ENCODE measurements at places on chromosomes 6 and 20.

DNA sequence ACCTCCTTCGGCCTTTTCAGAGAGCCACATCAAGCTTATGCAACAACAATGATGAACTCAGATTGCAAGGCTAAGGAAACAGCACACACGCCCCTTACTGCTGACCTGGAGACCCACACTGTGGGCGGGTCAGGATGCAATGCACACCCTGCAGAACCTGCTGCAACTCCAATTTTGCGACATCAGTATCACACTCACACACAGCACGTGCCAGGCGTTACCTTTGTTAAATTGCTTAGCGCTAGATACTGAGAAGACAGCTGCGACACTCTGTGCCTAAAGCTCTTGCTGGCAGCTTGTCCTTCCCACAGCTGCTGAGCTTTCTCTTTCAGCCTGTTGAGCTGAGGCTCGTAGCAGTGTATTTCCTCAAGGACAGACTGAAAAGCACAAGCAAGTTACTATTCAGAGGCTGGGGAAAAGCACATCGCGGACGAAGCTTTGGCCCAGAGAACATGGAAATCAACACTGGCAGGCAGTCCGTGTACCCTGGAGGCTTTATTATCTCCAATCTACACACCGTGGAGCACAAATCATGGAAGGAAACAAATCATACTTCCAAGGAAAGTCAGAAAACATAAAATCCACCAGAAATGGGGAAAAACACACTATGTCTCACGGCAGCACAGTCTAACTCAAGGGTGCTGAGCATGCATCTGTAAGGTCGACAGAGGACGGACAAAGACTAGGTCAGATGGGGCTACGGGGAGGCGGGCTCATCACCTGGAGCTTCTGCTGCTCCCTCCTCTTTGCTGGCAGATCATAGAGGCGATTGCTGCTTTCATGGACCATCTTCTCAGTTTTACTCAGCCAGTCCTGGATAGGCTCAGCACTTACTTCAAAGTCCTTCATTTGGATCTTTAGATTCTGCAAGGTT lies 268.2 kb downstream of the SYNE1 start:
- peak; percentile 33 for DNase-seq

DNA sequence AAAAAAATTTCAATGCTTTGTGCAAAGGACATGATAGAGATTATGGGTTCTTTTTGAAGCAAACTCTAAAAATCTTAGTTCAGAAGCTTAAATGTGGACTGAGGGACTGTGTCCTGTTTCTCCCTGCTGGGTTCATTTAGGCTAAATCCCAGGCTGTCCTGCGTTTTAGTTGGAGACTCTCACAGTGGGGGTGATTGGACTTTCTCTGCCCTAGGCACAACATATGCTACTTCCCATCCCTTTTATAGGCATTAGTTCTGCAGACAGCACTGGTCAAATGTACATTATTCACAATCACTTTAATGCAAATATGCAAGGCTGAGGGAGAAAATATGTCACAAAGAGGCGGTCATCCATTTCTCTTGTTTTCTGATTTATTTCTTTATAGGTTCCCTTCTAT lies 71.3 kb downstream of the TFAP2B start:
- DNase-seq, result no peak

- DNase-seq, result no peak
Observed at GRCh38 chr6:143119260-143119659, 58.6 kb downstream of the AIG1 start.

- DNase-seq, result no peak
Observed at GRCh38 chr20:21936720-21937380, 231.4 kb downstream of the PAX1 start.

- no peak for DNase-seq
Observed at GRCh38 chr6:45434381-45434700, 56.6 kb upstream of the SUPT3H start.

DNA sequence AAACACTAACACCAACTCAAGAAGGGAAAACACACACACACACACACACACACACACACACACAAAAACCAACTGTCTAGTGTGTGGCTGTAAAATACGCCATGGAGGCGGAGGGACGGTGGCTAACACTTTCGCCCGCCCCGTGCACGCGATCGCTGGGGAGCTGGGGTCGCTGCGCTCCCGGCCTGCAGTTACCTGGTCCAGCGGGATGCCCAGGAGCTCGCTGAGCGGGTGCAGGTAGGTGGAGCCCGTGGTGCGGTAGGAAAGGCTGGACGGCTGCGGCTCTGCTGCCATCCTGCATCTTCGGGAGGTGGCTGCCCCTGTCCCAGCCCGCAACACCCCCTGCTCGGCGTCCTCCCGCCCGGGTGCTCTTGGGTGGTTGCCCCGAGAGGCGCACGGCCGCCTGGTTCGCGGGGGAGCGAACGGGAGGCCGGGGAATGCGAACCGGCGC lies 303 bp downstream of the MBOAT1 start:
- DNase-seq, result peak; percentile 48

- no peak for DNase-seq
Observed at GRCh38 chr6:42509765-42510164, 54.1 kb upstream of the UBR2 start.

GRCh38 chr20:1933465-1933870 lies 38.3 kb downstream of the SIRPA start:
- no peak for DNase-seq

DNA sequence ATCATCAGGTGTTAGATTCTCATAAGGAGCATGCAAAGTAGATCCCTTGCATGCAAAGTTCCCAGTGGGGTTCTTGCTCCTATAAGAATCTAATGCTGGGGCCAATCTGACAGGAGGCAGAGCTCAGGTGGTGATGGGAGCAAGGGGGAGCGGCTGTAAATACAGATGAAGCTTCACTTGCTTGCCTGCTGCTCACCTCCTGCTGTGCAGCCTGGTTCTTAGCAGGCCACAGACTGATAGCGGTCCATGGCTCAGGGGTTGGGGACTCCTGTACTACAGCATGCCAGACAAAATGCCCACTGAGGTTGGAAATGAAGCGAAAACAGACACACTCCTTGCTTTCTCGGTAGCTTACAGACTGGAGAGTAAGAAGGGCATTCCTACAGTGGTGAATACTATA lies 386.8 kb downstream of the PLCB1 start:
- no peak for DNase-seq

DNA sequence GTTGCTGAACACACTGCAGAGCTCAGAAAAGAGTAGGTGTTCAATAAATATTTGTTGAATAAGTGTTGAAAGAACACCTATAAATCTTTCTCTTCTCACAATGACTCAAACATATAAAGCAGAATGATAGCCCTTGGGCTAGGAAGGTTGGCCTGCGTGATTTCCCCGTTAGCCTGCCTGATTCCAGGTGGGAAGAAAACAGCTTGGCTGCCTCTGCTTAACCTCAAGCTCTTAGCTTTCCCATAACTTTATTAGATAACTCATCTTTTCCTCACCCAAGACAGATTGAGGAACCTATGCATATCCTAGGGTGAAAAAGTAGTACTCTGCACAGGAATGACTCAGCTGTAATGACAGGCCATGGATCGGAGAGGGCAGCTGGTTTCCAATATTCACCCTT lies 300.3 kb upstream of the ID4 start:
- DNase-seq, result no peak

GRCh38 chr20:23697947-23698346 lies 9.1 kb upstream of the CST4 start:
- DNase-seq, result no peak

DNA sequence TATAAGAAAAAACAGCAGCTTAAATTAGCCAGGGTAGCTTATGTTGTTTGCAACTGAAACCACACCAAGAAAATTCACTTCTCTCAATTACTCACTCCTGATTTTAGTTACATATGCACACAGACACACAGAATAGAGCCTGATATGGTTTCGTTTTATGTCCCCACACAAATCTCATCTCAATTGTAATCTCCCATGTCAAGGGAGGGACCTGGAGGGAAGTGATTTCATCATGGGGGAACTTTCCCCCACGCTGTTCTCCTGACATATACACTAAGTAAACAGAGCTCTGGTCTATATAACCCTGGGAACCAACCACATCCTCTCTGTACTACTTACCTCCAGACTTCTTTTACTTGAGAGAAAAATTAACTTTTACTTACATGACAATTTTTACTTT lies 9.8 kb downstream of the OR12D1 start:
- no peak for DNase-seq

DNA sequence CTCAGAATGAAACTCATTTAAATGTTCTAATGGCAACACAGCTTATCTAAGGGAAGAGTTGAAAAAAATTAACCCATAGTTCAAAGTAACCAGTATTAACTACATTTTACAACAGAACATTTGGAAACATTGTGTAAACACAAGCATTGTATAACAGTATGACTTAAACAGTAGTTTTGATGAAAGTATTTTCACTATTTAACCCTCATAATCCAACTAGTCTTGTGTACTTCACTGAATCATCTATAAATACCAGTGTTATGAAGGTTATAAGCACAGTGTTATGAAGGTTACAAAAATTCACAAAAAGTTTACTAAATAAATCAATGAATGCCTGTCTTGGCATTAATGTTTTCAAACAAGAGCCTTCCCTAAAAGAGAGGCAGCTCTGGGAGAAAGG lies 66.5 kb downstream of the REV3L start:
- DNase-seq, result no peak

DNA sequence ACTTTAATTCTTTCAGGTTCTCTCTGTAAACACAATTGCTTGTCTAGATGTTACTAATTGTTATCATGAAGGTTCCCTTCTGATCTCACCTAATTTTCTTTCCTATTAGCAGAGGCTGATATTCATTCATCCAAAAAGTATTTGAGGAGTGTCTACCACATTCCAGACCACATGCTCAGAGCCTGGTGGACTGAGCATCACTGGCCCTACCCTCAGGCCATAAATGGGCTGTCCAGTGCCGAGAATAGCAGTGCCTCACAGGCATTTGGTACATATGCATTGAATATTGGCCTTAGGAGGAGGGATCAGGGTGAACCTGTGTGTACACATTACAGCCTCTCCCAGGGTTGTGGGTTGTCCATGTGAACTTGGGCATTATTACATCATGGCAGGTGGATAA lies 40.4 kb upstream of the PRELID3B start:
- DNase-seq, result no peak

GRCh38 chr20:35595901-35596300 lies 19.7 kb upstream of the SPAG4 start:
- no peak for DNase-seq

DNA sequence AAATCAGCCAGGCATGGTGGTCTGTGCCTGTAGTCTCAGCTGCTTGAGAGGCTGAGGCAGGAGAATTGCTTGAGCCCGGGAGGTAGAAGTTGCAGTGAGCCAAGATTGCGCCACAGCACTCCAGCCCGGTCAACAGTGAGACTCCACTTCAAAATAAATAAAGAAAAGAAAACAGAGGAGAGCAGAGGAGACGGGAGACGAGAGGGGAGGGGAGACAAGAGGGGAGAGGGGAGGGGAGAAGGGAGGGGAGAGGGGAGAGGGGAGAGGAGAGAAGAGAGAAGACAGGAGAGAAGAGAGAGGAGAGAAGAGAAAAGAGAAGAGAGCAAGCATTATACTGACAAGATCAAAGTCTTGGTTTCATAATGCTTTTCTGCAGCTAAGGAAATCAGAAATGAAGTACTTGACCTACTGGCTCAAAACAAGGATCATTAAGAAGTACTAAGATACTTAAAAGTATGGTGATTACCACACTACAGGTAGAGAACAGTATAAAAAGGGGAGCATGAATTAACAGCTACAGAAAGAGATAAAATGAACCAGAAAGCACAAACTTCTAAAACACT lies 30.5 kb downstream of the FAM8A1 start:
- DNase-seq, result no peak

DNA sequence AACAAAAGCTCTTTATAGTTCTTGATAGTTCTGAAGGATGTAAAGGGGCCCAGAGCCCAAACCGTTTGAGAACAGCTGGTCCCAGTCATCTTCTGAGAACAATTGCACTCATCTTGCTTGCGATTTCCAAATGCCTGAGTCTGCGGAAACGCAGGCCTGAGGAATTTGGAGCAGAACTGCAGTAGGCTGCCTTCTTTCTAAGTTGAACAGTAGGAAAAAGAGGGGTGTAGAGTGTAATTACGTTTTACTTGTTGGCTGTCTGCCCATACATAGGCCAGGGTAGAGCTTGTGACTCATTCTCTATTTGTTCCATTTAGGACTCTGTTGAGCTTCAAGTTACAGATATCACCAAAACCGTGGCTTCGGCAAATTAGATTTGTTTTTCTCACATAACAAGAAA lies 42.0 kb upstream of the KIF16B start:
- DNase-seq, result no peak

- no peak for DNase-seq
Observed at GRCh38 chr6:29259721-29260120, 41.8 kb upstream of the OR14J1 start.

DNA sequence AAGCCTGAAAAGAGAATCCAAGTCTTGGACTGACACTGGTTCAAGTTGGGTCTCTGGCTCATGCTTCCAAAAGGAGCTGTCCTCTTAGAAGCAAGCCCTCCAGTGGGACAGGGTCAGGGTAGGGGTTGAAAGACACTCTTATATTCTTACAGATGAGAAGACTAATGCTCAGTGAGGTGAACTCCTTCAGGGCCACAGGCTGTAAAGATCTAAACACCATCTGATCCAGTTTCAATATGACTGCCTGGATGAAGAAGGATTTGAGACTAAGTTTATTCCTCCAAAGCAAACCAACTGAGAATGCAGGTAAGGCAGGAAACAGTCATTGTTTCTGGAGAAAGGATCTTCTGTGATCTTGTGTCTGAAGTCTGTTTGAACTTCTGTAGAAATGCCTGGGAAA lies 99.0 kb upstream of the TAB2 start:
- DNase-seq, result no peak

DNA sequence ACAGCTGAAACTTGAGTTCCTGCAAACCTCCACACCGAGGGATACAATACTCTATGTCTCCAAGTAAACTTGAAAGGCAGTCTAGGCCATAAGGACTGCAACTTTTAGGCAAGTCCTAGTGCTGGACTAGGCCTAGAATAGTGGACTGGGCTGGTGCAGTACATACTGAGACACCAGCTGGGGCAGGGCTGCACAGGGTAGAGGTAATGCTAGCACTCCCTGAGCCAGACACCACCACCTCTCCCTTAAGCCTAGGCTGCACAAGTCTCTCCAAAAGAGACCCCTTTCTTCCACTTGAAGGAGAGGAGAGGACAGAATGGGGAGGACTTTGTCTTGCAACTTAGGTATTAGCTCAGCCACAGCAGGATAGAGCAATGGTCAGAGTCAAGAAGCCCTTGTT lies 65.7 kb upstream of the PTPRK start:
- DNase-seq, result no peak

DNA sequence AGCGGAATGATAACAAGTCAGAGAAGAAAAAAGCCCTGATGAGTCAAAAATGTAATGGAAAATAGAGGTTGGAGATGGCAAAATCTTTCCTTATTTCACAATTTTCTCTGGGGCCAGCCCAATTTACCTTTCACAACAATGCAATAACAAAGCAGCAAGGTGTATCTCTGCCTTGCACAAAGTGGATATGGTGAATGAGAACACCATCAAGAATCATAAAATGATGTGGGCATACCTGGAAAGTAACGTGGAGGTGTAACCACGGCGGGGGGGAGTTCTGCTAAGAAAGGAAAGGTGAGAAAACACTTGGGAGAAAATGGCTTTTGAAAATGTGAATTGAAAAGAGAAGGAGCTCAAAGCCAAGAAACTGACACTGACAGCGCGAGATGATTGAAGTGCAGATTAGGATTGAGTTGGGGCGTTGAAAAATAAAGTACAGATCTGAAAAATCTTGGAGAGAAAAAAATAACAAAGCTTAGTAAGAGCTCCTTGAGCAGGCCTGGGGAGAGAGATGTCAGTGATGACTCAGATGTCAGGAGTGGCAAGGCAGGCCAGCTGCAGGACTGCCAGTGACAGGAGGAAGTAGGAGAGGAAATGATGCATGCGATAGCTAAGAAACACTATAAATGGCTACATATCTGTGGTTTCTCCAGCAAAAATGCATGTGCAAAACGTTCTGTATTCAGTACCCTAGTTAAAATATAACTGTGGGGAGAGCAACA lies 26.2 kb downstream of the ARHGAP18 start:
- DNase-seq, result peak; percentile 39
